Osteocyte (in vitro differentiated cells): ENCODE measurements at places on chromosomes 1 and 21. TPM values are rescaled to one million over a fixed set of nuclear protein-coding genes. Genes with fewer than 3 reads are reported as not detected.

GRCh38 chr1:40919475-40920011, 57.4 kb upstream of the CITED4 start:
- no peak for DNase-seq
- H3K36me3 ChIP-seq: no peaks in the 10 kb centered on the region
- no peak overlapping the region for H3K27ac ChIP-seq
- no peaks in the 10 kb centered on the region for H3K27me3 ChIP-seq

- no peaks in the 10 kb centered on the region for H3K4me1 ChIP-seq
- no peak overlapping the region for H3K4me3 ChIP-seq
- DNase-seq: no peak
These were observed 58.2 kb upstream of the FOXD3 start for GRCh38 chr1:63264161-63264560.

GRCh38 chr1:157504646-157505045, 47.7 kb downstream of the FCRL5 start:
- no peak overlapping the region for H3K4me3 ChIP-seq
- peaks cover 44% of the 10 kb centered on the region for H3K27me3 ChIP-seq
- H3K27ac ChIP-seq: no peak overlapping the region

DNA sequence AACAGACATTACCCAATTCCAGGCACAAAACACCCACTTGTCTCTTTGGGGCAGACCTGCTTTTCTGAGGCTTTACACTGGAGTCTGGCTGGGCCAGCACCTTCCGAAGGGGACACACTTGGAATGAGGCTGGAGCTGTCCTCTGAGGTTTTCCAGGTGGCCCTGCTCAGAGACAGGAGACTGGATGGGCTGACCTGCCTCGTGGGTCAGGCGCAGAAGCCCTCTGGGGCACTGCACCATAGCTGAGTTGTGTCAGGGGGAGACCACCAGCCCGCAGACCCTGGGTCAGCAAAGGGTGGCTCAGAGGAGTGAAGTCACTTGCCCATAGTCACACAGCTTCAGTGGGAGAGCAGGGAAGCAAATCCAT, 1.8 kb downstream of the SH2D5 start:
- no peaks in the 10 kb centered on the region for H3K36me3 ChIP-seq
- H3K4me1 ChIP-seq: peaks cover 17% of the 10 kb centered on the region
- DNase-seq: no peak
- H3K4me3 ChIP-seq: peak overlapping the region; percentile 72
- H3K27ac ChIP-seq: no peak overlapping the region

GRCh38 chr1:50634251-50634650, 211.0 kb upstream of the DMRTA2 start:
- no peaks in the 10 kb centered on the region for H3K4me1 ChIP-seq
- H3K36me3 ChIP-seq: no peaks in the 10 kb centered on the region
- no peak overlapping the region for H3K4me3 ChIP-seq
- no peak for DNase-seq
- no peak overlapping the region for H3K27ac ChIP-seq

DNA sequence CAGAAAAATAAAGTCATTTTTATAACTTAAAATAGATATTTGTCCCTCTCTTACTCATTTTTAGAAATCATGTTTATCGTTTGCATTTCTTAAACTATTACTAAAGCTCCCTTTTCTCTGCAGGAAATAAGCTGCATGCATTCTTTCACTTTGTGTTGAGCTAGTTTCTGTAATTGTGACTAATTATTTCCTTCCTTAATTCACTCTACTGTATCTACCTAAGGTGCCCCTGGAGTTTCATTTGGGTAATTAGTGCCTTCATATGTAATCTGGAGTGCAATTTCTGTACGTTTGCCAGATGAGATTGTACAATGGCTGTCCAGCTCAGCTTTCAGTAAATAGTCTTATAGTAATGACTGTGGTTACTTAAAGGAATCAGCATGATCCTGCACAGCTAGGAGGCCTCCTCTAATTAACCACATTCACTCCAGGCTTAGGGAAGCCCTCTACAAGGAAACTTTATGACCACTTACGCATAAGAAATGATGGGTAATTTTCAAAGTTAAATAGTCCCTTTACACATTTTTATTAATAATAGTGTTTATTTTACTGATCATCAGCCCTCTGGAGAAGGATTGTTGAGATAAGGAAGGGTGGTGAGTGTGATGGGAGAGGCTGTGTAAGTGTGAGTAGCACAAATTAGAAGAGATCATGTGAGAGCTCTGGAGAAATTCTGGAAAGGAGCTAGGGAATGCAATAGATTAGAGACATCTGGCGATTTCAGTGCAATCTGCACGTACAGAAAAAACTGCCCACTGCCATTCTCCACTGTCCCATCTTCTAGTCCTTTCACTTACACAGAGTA, 86.8 kb downstream of the LRRC8C start:
- DNase-seq: no peak
- H3K4me1 ChIP-seq: peaks cover 31% of the 10 kb centered on the region
- H3K27me3 ChIP-seq: no peaks in the 10 kb centered on the region
- no peak overlapping the region for H3K27ac ChIP-seq
- no peak overlapping the region for H3K4me3 ChIP-seq

GRCh38 chr1:40309374-40310128, 7.5 kb downstream of the COL9A2 start:
- H3K4me1 ChIP-seq: peaks cover 14% of the 10 kb centered on the region
- H3K27ac ChIP-seq: no peak overlapping the region
- no peaks in the 10 kb centered on the region for H3K36me3 ChIP-seq
- no peaks in the 10 kb centered on the region for H3K27me3 ChIP-seq
- H3K4me3 ChIP-seq: no peak overlapping the region
- no peak for DNase-seq

- H3K4me3 ChIP-seq: no peak overlapping the region
- H3K27ac ChIP-seq: no peak overlapping the region
- H3K36me3 ChIP-seq: no peaks in the 10 kb centered on the region
- no peaks in the 10 kb centered on the region for H3K27me3 ChIP-seq
- no peak for DNase-seq
These were observed 72.4 kb downstream of the AJAP1 start for GRCh38 chr1:4726620-4727341.

DNA sequence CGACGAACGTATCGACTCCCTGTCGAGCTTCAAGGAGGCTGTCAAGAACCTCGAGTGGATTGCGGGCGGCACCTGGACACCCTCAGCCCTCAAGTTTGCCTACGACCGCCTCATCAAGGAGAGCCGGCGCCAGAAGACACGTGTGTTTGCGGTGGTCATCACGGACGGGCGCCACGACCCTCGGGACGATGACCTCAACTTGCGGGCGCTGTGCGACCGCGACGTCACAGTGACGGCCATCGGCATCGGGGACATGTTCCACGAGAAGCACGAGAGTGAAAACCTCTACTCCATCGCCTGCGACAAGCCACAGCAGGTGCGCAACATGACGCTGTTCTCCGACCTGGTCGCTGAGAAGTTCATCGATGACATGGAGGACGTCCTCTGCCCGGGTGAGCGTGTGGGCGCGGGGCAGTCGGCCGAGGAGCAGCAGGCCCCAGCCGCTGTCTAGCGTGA, 28.0 kb downstream of the COL6A2 start:
- no peak overlapping the region for H3K4me3 ChIP-seq
- H3K27me3 ChIP-seq: no peaks in the 10 kb centered on the region
- DNase-seq: peak; percentile 81
- H3K4me1 ChIP-seq: no peaks in the 10 kb centered on the region
- no peak overlapping the region for H3K27ac ChIP-seq

SYNC gene
- 23.0 and 24.6 TPM in 2 replicates for total RNA-seq
